ENCODE measurements at places on chromosomes 5 and 9.

GRCh38 chr9:68980341-68980914, 33.5 kb downstream of the PRKACG start:
- no peak for DNase-seq

- DNase-seq: peak; percentile 58
These were observed 11.6 kb downstream of the NAIF1 start for GRCh38 chr9:128055344-128056040.

GRCh38 chr9:7171396-7172153, 413.8 kb downstream of the KDM4C start:
- DNase-seq: no peak

DNA sequence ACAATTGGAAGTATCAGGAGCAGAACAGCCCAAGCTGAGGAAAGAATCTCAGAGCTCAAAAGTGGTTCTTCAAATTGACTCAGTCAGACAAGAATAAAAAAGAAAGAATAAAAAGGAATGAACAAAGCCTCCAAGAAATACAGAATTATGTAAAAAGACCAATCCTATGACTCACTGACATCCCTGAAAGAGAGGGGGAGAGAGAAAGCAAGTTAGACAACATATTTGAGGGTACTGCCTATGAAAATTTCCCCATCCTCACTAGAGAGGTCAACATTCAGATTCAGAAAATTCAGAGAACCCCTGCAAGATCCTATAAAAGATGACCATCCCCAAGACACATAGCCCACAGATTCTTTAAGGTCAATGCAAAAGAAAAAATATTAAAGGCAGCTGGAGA, 173.2 kb downstream of the ALDH1A1 start:
- no peak for DNase-seq

GRCh38 chr5:4533457-4534105, 606.5 kb upstream of the ADAMTS16 start:
- DNase-seq: no peak

- DNase-seq: no peak
These were observed 398.3 kb downstream of the IRX1 start for GRCh38 chr5:3993856-3994473.

GRCh38 chr9:91085517-91086291, 276.0 kb downstream of the AUH start:
- no peak for DNase-seq

DNA sequence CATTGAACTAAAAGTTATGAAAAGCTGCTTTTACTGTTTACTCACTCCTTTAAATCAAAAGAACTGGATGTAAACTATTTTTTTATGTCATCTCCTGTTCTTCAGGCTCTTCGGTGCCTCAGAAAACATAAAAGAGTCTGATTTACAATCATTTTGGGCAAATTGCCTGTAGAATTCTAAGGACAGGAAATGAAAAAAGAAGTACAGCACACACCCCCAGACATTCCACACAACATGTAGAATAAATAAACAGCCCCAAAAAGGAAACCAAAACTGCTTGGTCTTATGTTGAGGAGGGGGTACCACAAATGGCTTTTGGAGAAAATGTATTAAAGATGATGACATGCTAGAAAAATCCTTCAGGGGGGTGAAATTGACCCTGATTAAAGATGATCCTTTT, 57.2 kb downstream of the ITGA1 start:
- DNase-seq: peak; percentile 42

DNA sequence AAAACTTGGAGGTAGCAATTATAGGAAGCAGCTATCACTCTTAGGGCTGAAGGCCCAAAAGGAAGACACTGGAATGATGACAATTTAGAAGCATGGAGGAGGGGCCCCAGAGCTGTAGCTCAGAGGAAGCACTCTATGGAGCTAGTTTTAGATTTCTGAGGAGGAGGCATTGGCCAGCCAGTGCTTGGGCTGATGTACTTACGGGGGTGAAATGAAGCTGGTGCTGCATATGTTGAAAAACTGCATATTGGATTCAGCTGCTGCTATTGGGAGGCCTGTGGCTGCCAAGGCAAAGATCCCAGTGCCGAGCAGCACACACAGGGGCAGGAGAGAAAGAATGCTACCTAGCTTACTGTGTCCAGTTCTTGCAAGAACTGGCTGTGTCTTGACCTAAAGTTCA, 53.9 kb upstream of the HMHB1 start:
- no peak for DNase-seq

- peak; percentile 93 for DNase-seq
These were observed 3.1 kb downstream of the KLF9 start for GRCh38 chr9:70411121-70411929.

- DNase-seq: no peak
These were observed 72.1 kb downstream of the PDE6A start for GRCh38 chr5:149872351-149873040.

GRCh38 chr5:24831989-24832388, 187.2 kb upstream of the CDH10 start:
- no peak for DNase-seq

DNA sequence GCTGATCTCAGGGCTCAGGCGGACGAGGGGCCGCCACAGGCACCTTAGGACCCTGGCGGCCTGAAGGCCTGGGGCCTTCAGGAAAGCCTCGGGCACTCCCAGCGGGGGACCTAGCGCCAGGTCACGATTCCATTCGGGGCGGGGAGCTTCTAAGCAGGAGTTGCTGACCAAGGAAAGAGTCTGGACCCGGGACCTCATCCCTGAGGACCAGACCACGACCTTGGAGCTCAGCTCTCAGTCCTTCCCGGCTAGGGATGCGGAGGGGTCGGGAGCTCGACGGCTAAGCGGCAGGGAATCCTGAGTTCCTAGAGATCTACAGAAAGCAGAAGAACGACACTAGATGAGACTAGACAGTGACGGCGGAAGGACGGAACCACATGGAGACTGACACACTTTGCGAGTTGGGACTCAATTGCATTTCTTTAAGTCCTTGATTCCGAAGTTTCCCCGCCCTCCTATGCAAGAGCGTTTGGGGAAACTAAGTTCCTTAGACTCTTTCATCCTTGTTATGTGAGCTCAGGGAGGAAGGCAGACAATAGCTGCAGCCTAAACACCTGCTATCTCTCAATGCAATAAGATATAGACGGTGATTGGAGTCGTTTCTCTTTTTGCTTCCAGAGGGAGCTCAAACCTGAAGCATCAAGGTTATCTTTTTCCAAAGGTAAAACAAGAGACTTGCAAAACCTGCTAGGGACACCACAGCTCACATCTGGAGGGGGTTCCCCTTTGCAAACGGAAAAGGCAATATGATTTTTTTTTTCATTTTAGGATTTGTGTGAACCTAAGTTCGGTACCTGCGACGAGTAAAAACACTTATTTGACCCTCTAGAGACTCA, 9.7 kb downstream of the NR2F1-AS1 start:
- DNase-seq: no peak

DNA sequence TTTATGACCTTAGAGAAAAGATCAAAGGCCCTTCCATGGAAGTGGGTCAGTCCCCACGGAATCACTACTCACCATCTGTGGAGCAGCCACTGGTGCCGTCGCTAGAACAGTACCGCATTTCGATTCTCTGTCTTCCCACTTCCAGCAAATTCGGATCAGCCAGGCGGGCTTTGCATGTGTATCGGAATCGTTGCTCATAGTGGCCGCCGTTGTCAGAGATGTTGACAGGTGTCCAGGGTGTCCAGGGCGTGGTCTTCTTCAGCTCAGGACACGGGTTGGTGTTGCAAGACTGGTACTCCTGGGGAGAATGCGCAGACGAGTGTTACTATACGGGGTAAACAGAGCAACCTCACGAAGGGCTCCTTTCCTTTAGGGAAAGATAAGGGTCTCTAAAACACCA, 479.5 kb downstream of the SEMA5A start:
- DNase-seq: no peak

DNA sequence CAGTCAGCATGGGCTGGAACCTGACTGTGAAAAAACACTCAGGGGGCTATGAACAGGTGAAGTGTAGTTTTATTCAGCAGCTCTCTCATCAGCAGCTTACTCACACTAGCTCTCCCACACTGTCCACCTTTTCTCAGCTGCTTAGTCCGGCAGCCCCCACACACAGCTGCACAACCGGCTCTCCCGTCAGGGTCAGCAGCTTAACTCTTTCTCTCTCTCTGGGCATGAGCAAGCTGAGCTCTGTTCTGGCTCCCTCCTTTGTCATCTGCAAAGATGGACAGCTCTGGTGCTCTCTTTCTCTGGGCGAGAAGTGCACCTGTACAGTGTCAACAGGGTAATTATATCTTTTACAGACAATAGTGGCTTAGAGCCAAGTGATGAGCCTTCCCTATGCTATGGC, 8.2 kb downstream of the DMAC1 start:
- DNase-seq: no peak

- peak; percentile 58 for DNase-seq
These were observed 14.3 kb downstream of the DIPK1B start for GRCh38 chr9:136726631-136727191.

DNA sequence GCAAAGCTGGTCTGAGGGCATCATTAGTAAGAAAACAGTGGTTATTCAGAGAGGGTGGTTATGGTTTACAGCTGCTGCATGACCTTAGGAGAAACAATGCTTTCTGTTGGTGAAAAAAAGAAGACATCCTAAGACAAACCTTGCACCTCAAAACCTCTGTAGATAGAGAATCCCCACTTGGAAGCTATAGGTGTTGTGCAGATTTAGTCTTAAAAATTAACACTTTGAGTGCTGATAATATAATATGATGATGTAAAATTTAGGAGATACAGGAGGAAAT, 1.4 kb upstream of the PTTG1 start:
- DNase-seq: no peak

GRCh38 chr9:130453487-130453886, 8.7 kb downstream of the ASS1 start:
- DNase-seq: peak; percentile 24

GRCh38 chr5:143130613-143131305, 272.7 kb downstream of the NR3C1 start:
- DNase-seq: no peak

- DNase-seq: peak; percentile 80
These were observed 84.9 kb downstream of the ADAMTS12 start for GRCh38 chr5:33806738-33807442.

DNA sequence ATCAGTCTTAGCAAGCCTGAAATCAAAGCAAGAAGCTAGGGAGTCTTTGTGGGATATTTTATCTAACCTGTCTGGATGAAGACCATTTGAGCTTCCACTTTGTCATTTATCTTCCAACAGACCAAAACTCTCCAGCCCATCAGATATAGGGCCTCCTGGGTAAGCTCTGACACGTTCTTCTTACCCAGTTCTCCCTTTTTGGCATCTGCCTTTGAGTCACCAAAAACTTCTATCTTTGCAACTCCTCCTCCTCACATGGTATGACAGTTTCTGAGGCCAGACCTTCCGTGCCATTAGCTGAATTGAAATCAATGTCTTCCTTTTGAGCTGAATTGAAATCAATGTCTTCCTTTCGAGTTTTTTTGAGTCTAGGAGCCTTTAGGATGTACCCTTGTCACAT, 156.6 kb upstream of the SPRY4 start:
- no peak for DNase-seq

DNA sequence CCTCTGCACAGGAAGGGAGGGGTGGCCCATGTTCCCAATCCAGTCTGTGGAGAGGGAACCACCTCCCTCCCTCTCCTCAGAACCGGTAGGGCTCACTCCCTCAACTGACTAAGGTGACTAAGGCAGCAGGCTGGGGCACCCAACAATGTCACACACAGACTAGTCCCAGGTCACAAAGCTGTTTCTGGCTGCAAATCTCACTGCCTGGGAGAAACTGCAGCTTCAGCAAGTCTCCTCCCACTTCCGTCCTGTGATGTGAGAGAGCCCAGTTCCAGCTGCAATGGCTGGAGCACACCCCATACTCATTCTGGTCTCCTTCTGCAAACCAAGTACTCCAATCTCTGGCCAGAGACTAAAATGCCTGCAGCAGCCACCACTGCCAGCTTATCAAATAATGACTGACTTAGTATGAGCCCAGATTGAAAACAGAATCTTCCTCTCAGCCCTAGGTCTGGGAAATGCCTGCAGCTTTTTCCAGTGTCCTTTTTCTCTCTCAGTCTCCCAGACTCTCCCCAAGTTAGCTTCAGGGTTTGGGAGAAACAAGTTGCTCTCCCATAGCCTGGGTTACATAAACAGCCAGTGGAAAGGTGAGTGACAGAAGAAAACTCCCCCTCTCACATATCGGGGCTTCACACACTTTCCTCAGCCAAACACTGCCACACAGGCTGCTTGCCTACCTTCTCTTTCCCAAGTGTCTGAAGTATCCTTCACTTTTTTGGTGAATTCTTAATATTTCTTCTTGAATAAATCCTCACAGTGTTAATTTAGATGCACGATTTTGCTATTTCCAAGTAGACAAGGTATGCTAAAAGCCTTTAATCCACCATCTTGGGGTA, 247.4 kb upstream of the RASA1 start:
- peak; percentile 3 for DNase-seq

- no peak for DNase-seq
These were observed 1.8 kb upstream of the PPARGC1B start for GRCh38 chr5:149728303-149728702.

GRCh38 chr5:180825768-180826525, 23.3 kb upstream of the MGAT1 start:
- peak; percentile 86 for DNase-seq

DNA sequence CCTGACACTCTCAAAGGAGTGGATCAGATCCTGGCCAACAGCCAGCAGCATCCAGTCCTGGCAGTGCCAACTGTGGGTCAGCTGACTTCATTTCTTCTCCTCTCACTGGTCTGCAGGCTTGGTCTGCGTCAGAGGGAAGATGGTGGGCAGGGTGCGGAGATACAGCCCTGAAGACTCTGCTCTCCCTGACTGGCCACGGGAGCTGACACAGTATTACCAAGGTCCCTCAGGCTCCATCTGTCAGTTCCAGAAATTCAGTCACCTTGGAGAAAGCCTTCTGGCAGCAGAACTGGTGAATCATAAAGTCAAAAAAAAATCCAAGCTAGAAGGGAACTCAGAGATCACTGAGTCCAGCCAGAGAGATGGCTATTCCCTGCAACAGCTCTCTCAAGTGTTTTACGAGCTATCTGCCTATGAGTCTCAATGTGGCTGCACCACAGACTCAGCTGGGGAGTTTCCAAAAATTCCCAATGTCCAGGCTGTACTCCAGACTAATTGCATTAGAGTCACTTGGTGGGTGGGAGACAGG, 27.9 kb downstream of the C1QTNF2 start:
- DNase-seq: peak; percentile 16

GRCh38 chr5:78162253-78162862, 132.1 kb downstream of the AP3B1 start:
- DNase-seq: peak; percentile 1

GRCh38 chr9:18922161-18922885, 110.7 kb downstream of the SAXO1 start:
- no peak for DNase-seq

DNA sequence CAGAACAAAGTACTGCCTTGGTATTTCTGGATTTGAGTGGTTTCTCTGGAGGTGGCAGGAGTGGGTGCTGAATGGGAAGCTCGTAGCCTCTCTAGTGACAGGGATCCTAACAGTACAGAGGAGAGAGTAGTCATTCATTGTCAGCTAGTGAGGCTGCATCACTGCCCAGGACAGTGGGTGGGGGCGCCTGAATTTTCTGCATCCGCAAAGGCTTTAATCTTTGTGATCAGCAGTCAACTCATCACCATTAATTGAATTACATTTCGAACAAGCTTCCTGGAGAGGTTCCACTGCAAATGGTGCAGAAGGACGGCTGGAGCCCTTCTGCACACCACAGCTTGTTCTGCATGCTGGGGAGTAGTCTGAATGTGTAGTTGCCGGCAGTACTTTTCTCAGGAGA, 77.5 kb downstream of the HSPA4 start:
- DNase-seq: no peak

GRCh38 chr9:34179213-34180136, 632 bp downstream of the UBAP1 start:
- peak; percentile 71 for DNase-seq
